Stimulated activated CD4-positive, alpha-beta T cell treated with anti-CD3 and anti-CD28 coated beads, TNF-alpha, amount 100 ng/mL, for 48 hours (primary cell): ENCODE measurements at places on chromosomes 2 and 18.

DNA sequence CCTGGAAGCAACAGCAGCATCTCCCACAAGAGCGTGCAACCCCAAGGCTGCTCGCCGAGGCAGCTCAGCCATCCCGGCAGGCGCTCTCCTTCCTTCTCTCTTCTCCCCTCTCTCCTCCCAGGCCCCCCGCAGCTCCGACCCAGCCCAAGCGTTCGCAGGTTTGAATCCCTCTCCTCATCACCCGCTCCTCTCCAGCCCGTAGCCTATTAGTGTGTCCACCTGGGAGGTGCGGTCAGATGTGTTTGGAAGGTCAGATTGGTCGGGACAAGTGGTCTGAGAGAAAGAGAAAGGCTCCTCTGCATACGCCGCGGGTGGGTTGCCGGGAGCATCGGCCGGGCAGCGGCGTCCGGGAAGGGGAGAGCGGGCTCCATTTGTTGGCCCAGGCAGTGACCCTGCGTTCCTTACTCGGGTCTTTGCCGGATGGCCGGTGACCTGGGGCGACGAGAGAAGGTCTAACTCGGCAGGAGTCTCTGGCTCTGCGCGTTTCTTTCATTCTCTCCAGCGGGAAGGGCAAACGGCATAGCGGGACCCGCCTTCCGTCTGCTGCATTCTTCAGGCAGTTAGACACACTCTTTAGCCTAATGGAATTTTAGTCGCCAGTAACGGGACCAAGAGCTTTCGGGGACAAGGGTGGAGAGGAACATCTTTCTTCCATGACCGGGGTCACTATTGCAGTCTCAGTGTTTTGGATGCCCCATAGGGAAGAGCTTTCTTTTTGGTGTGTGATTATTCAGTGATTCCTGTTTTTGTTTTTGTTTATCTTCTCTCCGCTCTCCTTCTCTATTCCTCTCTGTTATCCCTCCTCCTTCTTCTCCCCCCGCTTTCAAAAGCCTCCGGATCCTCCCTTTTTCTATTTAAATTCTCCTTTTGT, 1.1 kb upstream of the TMEFF2 start:
- no peak for DNase-seq

DNA sequence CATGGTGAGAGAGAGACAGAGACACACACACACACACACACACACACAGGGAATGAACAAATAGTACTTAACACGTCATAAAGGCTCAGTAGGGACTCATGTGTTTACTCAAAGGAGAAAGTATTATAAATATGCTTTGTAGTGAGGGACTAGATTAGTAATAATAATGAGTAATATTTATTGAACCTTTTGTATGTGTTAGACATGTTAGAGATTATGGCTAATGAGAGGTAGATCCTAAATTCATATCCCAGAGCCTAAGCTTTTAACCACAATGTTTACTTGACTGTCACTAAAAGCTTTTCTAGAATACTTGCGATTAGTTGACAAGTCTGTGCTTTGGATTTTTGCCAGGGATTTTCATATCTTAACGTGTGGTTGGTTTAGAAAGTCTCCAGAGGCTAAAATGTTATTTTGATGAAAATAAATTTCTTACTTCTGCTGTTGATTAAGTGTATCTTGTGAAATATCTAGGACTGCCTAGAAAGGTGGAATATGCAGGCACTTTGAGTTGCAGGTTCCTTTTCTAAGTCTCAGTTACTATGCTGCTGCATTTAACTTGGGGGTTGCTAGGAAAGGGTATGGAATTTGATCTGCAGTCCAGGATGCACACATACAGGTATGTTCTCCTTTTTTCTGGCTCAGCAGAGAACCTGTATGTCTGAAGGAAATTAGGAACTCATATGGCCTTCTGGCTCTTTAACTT, 64.5 kb downstream of the UBR3 start:
- no peak for DNase-seq

- DNase-seq: no peak
These were observed 51.0 kb downstream of the SETBP1 start for GRCh38 chr18:44731530-44732237.

DNA sequence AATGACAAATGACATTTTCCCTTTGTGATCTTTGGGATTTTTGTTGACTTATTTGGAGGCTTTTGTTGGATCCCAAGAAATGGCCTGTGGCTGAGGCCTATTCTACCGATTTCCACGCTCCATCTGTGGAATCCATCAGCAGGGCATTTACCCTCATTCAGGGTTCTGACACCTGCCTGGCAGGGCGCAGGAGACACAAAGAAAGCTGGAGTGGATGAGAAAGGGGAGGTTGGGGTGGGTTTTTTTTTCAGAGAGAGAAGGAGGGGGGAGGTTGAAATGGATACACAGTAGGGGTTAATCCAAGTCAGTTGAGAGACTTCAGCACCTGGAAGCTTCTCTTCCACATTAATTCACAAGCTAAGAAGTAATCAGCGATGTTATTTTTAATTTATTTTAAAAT, 59.7 kb downstream of the PAX3 start:
- DNase-seq: no peak

- no peak for DNase-seq
These were observed 139.7 kb downstream of the LRP2 start for GRCh38 chr2:169222665-169223064.

DNA sequence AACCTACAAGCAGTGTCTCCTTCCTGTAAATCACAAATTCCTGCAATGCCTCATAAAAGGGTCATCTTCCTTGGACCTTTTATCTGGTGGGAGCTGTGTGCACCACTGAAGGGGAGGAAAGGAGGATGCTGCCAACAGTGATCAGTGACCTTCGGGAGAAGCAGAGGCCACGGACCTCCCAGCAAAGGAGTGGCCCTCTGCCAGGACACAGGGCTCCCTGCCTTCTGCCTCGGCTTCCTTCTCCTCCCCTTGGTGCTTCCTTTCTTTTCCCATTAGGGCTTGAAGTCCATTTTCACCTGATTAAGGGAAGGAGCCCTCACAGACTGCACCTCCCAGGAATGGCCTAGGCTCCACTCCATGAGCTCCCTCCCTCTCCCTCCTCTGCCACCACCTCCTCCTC, 85.3 kb upstream of the ITGA6 start:
- no peak for DNase-seq

DNA sequence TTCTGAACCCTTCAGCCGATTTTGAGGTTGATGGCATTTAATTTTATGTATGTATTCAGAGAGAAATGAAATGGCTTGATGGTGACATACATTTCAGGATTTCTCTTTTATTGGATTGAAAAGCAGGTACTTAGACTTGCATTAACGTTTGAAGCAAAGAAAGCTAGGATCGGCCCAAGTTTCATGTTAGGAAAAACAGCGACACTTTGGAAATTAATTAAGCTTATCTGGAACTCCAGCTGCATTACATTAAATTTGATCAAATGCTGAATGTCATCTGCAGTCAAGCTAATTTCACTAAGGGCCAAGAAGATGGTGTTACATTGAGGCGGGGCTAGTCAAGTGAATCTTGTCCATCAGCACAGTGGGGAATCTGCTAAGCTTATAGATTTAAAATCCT, 441.8 kb downstream of the IRS1 start:
- DNase-seq: no peak

- DNase-seq: no peak
These were observed 42.8 kb upstream of the SMAD7 start for GRCh38 chr18:48993586-48993985.

DNA sequence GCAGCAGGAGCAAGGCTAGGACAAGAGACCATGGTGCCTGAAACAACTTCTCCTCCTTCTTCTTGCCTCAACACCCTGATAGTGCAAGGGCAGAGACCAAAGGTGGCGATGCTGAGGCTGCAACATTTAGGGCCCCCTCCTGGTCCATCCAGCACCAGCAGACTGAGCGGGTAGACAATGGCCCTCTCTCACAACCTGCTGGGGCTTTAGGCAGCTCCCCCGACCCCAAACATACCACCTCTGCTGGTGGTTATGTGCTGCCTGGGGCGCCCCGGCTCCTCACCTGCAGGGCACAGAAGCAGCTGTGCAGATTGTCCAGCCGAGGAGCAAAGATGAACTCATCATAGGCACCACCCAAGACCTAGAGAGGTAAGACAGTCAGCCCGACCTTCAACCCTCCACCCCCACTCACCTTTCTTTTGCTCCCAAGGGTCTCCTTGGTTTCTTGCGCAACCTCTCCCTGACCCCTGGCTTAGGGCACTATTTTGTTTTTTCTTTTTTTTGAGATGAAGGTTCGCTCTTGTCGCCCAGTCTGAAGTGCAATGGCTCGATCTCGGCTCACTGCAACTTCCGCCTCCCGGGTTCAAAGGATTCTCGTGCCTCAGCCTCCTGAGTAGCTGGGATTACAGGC, 3.5 kb downstream of the DNPEP start:
- DNase-seq: no peak

- DNase-seq: no peak
These were observed 60.0 kb upstream of the NOSTRIN start for GRCh38 chr2:168742258-168742932.

DNA sequence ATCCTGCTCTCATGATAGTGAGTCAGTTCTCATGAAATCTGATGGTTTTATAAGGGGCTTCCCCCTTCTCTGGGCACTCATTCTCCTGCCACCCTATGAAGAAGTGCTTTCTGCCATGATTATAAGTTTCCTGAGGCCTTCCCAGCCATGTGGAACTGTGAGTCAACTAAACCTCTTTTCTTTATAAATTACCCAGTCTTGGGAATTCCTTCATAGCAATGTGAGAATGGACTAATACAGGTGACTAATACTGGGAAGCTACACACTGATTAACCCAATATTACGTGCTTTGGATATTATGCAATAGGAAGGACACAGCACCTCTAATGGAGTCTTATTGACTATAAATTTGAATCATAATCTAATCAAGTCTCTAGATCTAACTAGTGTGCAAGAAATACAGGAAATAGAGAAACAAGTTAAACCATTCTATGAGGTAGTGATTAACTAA, 107.2 kb upstream of the ETAA1 start:
- DNase-seq: no peak

DNA sequence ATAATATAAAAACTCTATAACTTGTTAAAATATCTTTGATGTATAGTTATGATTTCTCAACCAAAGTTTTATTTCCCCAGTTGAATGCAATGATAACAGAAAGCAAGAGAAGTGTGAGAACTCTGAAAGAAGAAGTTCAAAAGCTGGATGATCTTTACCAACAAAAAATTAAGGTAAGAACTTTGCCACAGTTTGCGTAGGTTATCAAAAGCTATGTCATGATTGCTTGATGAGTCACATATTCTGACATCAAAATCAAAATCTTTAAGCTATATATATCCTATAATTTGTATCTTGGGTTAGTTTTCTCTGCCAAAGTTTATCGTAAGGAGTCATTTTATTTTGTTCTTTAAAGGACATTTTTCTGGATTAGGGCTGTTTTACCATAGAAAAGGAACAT, 35.0 kb downstream of the NDC80 start:
- DNase-seq: no peak

DNA sequence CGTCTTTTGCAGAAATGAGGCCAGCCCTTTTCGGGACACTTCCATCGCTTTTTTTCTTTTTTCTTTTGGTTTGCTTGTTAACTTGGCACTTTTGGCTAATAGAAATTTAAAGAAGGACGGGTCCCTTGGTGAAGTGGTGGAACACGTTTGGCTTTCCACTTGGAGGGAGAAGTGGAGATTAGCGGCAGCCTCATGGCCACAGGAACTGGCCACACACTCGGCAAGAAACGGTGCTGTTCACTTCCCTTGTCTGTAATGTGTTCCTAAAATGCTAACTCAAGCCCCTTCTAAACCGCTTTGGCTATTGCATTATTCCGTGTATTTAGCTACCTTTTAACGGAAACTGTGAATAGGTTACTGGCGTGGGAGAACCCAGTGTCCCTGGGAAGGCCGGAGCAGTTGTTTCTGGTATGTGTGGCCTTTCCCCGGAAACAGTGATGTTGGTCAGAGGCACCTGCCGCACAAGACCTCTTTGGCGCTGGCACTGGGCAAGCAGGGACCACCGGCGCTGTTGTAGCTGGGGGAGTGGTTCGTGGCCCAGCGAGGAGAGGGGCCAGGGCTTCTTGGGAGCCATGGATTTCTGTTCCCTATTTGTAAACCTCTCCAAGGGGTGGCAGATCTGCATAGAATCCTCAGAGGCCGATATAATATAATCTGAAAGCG, 981 bp downstream of the RAMP1 start:
- DNase-seq: no peak
